ENCODE measurements at places on chromosomes 6 and 20.

DNA sequence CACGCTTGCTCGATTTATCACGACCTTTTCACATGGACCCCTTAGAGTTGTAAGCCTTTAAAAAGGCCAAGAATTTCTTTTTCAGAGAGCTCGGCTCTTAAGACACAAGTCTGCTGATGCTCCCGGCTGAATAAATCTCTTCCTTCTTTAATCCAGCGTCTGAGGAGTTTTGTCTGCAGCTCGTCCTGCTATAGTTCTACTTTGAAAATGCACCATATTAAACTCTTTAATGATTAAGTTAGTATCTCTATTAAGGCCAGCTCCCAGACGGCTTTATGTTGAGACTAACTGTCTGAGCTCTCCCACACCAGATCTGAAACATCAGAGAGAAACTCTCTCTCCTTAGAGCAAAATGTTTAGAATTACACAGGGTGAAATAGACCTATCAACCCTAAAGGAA lies 18.0 kb upstream of the GSTA3 start:
- no peak for DNase-seq

DNA sequence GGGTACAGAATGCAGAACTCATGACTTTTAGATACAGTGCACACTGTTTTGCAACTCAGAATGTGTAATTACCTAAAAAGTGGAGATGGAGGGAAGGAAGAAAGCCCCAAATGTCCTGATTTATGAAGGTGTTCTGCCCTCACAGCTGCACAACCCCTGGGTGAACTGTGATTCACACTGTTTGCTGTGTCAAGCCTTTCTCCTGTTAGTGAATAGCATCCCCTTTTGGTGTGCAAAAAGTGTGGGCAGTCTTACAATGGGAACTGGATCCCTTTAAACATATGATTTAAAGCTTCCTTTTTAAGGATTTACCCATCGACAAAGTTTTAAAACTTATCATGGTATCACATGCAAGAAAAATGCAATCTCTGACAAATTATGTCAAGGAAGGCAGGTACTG lies 633.4 kb upstream of the EPHA7 start:
- DNase-seq: no peak

- no peak for DNase-seq
Observed at GRCh38 chr20:15496501-15497039, 1076.7 kb downstream of the KIF16B start.

DNA sequence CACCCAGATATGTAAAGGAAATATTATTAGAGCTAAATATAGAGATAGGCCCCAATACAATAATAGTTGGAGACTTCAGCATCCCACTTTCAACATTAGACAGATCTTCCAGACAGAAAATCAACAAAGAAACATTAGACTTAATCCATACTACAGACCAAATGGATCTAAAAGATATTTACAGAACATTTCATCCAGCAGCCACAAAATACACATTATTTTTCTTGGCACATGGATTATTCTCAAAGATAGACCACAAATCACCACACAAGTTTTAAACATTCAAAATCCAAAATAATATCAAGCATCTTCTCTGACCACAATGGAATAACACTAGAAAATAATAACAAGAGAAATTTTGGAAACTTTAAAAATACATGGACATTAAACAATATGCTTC lies 1159.1 kb upstream of the CITED2 start:
- no peak for DNase-seq

GRCh38 chr6:5199702-5200101 lies 61.0 kb downstream of the LYRM4 start:
- no peak for DNase-seq

DNA sequence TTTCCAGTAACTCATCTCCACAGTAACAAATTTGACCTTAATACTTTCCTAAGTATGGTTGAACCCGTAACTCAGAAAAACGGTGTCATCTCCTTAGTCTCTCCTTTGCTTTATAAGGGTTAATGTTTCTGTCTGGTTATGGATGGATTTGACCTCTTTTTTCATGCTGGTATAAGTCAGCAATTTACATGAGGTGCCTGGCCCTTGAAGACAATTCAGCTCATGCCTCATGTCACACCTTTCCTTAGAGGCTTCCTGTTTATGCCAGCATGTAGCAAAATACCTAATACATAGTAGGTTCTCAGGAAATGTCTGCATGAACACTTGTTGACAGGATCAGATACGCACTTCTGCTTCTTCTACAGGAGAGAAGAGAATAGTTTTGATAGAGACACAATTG lies 37.7 kb upstream of the C20orf144 start:
- DNase-seq: no peak

DNA sequence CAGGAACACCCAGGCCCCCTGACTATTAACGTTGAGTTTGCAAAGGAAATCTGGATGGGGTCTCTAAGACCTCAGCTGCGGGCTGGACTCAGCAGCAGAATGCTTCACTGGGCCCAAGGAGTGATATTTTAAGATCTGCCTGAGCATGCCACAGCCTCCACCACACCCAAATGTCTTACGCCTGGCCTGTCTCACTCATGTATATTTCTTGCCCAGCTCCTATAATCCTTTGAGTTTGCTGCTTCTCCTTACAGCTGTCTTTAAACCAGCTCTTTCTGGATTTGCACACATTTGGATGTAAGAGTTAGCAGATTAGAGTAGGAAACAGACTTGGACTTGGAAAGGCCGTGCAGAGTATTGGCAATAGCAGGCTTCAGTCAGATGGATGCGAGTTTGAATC lies 16.4 kb downstream of the CASS4 start:
- no peak for DNase-seq

DNA sequence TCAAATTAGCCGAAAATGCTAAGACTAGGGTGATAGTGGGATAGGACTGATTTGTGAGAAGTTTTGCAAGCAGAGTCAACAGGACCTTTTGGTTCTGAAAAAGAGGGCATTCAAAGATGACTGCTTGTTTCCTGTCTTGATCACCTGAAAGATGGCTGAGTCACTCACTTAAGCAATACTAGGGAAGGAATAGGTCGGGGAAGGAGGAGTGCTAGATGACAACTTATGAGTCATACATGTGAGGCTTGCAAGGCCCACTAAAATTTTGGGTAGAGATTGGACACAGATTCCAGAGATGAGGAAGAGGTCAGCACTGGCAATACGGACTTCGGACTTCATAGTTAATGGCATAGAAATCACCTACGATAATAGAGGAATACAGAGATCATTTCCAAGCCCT lies 89.2 kb downstream of the FAM83B start:
- DNase-seq: no peak

GRCh38 chr6:160992980-160993314 lies 1.4 kb downstream of the MAP3K4 start:
- no peak for DNase-seq

GRCh38 chr6:56767892-56768531 lies 125.3 kb upstream of the DST start:
- no peak for DNase-seq

GRCh38 chr20:56187534-56188165 lies 60.9 kb upstream of the MC3R start:
- no peak for DNase-seq

DNA sequence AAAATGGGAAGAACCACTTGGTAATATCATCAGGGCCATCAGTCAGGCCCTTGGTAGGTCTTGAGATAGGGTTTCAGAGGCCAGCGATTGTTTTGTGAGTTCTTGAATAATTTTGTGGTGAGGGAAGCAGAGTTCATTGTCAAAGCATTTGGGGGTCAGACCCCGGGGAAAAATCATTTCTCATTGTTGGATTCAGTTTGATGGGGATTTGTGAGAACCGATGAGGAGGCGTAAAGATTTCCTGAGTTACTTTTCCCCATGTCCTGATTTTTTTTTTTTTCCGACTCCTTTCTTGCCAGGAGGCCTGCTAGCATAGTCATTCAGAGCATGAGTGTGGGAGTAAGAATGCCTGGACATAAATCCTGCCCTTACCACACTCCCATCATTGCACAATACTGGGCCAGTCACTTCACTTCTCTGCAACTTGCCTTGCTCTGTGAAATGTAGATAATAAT lies 60.3 kb downstream of the TSHZ2 start:
- no peak for DNase-seq

GRCh38 chr6:56475736-56476457 lies 166.8 kb downstream of the DST start:
- DNase-seq: no peak

DNA sequence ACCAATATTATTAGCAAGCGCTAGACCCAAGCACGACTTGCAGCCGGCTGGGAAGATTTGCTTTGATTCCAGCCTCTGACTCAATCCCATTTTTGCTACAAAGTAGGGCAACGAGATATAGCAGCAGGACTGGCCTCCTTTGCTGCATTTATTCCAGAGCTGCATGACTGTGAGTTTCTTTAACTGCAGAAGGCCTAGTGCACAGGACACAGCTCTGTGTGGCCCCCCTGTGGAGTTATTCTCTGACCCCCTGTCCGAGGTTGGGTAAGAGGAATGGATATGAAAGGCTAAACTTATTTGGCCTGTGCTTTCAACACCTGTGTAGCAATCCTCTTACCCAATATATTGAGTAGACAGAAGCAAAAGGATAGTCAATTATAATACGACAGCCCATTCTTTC lies 133.3 kb upstream of the SPTLC3 start:
- DNase-seq: no peak

DNA sequence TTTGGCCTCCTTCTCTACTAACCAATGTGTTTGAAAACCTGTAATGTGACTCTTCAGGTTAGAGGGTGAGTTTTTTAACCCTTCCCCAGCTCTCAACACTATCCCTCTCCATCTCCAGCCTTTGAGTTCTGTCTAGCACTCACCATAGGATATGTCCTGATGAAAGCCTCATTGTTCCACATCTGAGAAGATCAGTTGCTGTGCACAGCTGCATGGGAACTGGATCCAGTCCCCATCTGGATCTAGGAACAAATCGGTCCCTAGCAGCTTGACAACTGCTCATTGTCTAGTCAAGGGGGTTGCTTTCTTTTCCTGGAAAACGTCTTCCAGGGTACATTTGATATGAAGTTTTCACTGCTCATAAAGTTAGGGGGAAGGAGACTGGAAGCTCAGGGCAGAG lies 45.4 kb upstream of the AGPAT4 start:
- DNase-seq: no peak

DNA sequence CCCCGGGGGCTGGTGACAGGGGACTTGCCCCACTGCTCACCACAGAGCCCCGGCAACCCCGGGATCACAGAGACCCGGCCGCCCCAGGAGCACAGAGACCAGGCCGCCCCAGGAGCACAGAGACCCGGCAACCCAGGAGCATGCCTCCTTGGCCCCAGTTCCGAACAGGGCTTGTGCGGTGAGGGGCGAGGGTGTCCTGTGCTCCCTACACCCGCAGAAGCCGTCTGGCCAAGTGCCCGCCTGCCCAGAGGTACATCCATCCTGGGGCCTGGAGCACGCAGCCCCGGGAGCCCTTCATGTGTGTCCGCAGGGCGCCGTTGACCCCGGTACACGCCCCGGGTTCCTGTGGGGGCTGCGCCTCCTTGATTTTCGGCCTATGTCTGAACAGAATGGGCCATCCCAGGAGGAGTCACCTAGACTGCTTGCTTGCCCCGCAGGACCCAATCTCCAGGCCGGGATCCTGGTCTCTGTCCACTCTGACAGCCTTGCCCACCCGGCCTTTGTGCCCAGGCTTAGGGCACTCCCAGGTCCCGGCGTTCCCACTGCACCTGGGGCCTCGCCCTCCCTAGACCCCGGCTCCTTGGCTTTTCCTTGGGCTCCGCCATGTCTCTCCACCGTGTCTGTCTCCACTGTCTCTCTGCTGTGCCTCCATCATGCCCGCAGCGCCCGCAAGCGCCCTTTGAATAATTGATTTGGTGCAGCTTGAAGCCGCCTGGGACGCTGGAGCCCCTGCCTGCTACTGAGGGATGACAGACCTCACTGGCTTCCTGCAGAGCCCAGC lies 219.8 kb downstream of the ERMARD start:
- DNase-seq: no peak

GRCh38 chr6:42961020-42961470 lies 491 bp downstream of the GNMT start:
- no peak for DNase-seq

GRCh38 chr20:48815537-48815936 lies 12.3 kb downstream of the PREX1 start:
- DNase-seq: no peak

DNA sequence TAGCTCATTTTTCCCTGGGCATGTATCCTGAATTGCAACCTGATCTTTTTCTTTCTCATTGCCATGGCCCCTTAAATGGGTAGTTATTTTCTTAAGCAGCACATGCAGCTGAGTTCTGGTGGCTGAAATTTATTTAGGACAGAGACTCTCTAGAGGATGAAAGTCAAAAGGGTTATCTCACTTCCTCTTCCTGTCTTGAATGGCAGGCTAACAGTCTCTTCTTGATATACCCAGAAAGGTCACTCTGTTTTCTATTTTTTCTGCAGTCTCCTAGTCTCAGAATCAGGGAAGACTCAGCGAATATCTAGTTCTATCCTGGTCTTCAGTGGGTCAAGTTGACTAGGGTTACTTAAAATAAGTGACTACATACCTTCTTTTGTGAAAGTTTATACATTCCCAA lies 243.3 kb downstream of the EPHA7 start:
- no peak for DNase-seq
